AG10803 (cell line): ENCODE measurements at places on chromosomes 5 and 9.

GRCh38 chr5:71681296-71681695 is 37.8 kb upstream of the CARTPT start:
- DNase-seq = no peak

GRCh38 chr9:99140685-99141314 is 35.9 kb downstream of the TGFBR1 start:
- DNase-seq = peak; percentile 68

- DNase-seq = no peak
These were observed 22.8 kb upstream of the ANKRD33B start for GRCh38 chr5:10540951-10541646.

- DNase-seq = no peak
These were observed 421.3 kb downstream of the TLE1 start for GRCh38 chr9:81268048-81268447.

GRCh38 chr5:7185742-7186141 is 210.2 kb upstream of the ADCY2 start:
- no peak for DNase-seq

DNA sequence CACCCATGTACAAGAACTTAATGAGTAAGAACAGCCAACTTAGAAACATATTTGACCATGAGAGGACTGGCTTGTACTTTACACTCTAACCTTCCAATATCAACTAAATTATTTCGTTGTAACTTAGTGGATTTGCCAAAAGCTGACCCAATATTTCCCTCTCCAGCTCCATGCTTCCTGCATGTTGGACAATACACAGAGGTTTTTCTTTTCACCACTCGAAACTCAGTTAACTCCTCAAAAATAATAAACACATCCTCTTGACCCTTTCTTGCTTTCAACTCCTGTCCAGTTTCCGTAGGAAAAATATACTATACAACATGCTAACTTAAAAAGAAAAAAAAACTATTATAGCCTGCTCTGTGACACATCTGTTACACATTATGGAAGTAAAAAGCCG is 188.9 kb downstream of the MPDZ start:
- DNase-seq = no peak

GRCh38 chr5:5183189-5183699 is 43.1 kb downstream of the ADAMTS16 start:
- DNase-seq = no peak

DNA sequence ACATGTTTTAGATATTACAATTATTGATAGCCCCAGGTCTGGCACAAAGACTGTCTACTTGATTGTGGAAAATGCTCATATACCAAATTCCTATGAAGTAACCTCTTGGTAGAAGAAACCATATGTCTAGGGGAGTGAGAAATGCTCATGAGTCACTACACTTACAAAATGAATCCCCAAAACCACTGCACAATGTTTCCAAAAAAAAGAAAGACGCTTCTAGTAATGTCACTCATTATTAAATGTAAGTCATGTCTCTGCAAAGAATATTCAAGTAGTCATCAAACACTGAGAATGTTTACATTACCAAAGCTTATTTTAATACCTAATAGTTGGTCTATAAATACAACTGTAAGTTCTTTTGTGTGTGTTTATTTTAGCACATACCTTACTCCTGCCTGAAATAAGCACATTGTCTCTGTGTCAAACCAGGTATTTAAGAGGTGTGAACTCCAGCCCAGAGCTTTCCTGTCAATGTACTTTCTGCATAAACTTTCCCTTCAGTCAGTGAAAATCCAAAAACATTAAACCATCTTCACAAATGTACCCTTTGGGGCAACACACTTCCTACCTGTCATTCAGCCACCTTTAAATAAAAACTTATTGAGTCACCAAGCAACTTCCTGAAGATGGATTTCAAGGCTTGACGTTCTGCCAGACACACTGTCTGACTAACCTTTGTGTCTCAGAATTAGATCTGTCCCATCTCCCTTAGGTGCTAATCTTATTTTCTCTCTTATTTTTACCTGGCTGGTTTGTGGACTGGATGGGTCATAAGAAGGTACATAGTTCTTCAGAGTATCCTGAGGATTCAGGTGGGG is 194.0 kb downstream of the NFIB start:
- DNase-seq = peak; percentile 16

DNA sequence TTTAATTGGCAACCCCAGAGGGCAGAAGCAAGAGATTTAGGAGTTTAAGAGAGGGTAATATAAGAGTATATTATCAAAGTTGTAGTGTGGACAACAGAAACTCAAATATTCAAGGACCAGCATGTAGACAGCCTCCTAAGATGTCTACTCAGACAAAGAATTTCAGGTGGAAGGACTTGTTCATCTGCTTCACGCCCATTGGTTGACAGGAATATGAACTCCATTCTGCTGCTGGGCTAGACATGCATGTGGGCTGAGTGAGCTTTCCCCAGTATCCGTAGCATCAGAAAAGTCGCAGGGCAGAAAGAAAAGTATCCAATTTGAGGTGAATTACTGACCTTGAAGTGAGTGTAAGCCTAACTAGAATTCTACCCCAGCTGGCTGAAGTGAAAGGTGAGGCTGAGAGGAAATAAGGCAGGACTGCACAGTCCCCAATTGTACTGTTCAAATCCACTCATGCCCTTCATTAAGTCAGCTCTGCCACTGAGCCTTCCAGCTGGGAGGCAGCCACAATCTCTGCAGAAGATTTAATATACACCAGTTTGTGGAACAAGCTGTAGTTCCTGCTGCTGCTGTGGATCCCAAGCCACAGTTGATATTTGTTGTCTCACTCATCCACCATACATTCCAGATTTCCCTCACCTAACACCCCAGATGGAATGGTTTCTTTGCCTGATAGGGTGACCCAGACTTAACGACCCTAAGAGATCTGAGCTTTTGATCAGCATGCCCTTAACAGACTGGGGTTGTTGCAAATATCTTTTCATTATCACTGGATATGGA is 41.2 kb downstream of the PDCD1LG2 start:
- peak; percentile 26 for DNase-seq

DNA sequence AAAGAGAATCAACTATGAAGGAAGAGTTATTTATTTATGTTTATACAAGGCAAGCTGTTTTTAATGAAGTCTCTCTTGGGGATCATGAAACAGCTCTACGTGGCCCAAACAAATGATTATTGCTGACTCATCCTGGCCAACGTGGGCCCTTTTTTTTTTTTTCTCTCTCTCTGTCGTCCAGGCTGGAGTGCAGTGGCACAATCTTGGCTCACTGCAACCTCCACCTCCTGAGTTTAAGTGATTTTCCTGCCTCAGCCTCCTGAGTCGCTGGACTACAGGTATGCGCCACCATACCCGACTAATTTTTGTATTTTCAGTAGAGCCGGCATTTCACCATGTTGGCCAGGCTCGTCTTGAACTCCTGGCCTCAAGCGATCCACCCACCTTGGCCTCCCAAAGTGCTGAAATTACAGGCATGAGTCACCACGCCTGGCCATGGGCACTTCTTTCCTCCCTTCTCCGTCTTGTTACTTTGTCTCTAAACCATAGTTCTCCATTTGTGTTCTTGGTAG is 98.3 kb downstream of the BASP1 start:
- DNase-seq = peak; percentile 76

- peak; percentile 29 for DNase-seq
These were observed 33.9 kb upstream of the GABBR2 start for GRCh38 chr9:98742325-98743280.

DNA sequence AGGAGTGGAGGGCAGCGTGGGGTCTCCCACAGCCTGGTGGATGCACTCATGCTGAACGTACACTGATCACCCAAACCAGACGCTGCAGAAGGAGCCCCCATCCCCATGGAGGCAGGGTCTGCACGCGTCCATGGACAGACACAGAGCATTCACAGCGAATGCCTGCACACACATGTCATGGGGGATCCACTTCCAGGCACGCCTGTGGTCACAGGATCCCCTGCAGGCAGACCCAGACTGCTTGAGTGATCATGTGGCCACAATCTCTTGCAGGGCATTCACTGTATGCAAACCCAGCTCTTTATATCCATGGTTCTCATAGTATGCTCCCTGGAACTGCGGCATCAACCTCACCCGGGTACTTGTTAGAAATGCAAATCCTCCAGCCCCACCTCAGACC is 5.4 kb downstream of the SNCB start:
- no peak for DNase-seq
